Central memory CD8-positive, alpha-beta T cell (primary cell): ENCODE measurements at places on chromosomes 7 and 10.
A peak's percentile ranks its signal among the peaks of the same experiment; 100 is the strongest.

- H3K27ac ChIP-seq = no peak overlapping the region
- no peak overlapping the region for H3K4me3 ChIP-seq
- no peaks in the 10 kb centered on the region for H3K4me1 ChIP-seq
- no peaks in the 10 kb centered on the region for H3K36me3 ChIP-seq
Measured at GRCh38 chr10:37566332-37566731, 291.1 kb downstream of the ZNF248 start.

GRCh38 chr7:19051767-19052375 is 65.6 kb downstream of the TWIST1 start:
- H3K4me1 ChIP-seq = no peaks in the 10 kb centered on the region
- no peak overlapping the region for H3K4me3 ChIP-seq
- no peak overlapping the region for H3K27ac ChIP-seq
- H3K36me3 ChIP-seq = no peaks in the 10 kb centered on the region
- no peaks in the 10 kb centered on the region for H3K27me3 ChIP-seq

GRCh38 chr7:42527004-42527403 is 290.0 kb upstream of the GLI3 start:
- DNase-seq = no peak
- no peak overlapping the region for H3K4me3 ChIP-seq
- no peaks in the 10 kb centered on the region for H3K36me3 ChIP-seq

DNA sequence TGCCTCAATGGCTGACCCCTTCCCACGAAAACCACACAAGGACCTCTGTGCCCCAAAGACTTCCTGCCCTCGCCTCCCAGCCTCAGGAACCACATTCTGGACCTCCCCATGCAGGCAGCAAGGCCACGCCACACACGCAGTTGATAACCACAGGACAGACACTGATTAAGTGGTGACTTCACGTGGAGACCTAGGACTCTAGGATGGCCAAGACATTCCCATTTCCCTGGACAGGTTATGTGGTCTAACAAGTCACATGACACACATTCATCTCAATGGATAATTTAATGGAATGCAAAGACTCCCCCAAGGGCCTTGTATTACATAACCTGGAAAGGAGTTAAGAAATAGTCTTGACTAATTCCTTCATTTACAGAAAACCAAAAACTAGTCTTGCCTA is 110.2 kb downstream of the LARP4B start:
- no peak for DNase-seq
- H3K27me3 ChIP-seq = no peaks in the 10 kb centered on the region
- peaks cover 20% of the 10 kb centered on the region for H3K4me1 ChIP-seq
- peak overlapping the region; percentile 80 for H3K27ac ChIP-seq
- H3K36me3 ChIP-seq = peaks cover 52% of the 10 kb centered on the region

DNA sequence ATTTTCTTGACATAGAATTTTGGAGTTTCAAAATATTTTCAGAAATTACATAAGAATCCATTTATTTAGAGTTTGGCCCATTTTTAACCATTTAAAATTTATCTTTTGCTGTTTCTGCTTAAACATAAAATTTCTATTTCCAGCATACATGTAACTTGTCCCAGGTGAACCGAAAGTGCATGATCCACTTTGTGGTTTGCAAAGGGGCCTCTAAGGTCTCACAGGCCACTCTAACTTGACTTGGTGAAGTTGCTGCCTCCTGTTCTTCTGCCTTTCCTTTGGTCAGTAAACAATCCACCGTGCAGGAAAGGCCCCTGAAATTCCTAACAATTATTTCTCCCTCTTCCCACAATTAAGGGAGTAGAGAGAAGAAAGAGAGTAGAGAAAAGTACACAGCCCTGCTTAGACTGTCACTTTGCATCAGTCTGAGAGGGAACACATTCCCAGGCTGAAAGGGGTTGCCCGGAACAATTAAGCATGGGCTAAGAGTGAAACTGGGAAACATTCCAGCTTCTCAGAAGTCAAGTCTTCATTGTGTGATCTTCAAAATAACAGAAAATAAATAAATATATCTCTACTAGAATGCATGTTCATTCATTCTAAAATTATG is 79.5 kb upstream of the SEMA3A start:
- DNase-seq = no peak
- H3K27ac ChIP-seq = no peak overlapping the region
- H3K27me3 ChIP-seq = no peaks in the 10 kb centered on the region
- H3K4me3 ChIP-seq = no peak overlapping the region

DNA sequence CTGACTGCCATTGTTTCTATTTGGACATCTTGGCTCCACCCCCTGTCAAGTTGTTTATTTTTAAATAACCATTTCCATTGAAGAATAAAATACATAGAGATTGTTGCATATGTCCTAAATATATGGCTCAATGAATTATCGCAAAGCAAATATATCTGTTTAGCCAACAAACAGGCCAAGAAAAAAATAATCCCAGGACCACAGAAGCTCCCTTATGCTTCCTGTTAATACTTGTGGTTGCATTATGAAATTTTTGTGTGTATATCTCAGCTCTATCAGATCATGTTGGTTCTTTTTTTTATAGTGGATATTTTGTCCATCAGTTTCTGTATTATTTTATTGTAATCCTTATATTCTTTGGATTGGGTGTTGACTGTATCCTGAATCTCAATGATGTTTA is 53.4 kb upstream of the CYP2C8 start:
- H3K27me3 ChIP-seq = peaks cover 21% of the 10 kb centered on the region
- no peaks in the 10 kb centered on the region for H3K36me3 ChIP-seq
- H3K4me3 ChIP-seq = no peak overlapping the region
- no peak overlapping the region for H3K27ac ChIP-seq

DNA sequence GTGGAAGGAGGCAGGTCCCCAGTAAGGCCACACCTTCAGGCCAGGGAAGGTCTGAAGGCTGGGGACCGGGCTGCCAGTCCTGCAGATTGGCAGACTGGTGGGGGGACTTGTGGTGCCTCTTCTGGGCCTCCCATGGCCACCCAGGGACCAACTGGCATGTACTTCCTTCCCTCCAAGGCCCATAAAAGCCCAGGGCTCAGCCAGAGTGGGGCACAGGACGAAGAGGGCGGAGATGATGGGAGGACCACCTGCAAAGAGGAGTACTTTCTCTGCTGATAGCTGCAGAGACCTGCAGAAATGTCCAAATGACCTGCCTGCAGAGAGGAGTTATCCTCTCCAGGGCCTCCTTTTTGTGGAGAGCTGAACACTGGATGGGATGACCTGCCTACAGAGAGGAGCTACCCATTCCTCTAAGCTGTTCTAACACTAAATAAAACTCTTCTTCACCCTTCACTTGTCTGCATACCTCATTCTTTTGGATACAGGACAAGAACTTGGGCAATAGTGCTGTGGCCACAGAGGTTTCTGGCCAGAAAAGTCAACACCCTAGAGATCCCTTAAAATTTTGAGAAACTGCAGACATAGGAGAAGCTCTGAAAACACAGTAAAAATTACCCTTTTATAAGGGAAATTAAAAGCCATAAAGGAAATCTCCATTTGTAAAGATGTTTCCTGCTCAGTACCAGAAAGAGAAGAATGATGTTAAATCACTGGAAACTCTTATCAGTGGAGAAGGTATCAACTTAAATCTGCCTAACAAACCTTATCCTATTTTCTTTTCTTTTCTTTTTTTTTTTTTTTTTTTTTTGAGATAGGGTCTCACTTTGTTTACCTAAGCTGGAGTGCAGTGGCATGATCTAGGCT is 20.7 kb upstream of the PRF1 start:
- H3K27ac ChIP-seq = no peak overlapping the region
- H3K4me3 ChIP-seq = no peak overlapping the region
- no peaks in the 10 kb centered on the region for H3K36me3 ChIP-seq
- no peaks in the 10 kb centered on the region for H3K27me3 ChIP-seq
- no peak for DNase-seq

DNA sequence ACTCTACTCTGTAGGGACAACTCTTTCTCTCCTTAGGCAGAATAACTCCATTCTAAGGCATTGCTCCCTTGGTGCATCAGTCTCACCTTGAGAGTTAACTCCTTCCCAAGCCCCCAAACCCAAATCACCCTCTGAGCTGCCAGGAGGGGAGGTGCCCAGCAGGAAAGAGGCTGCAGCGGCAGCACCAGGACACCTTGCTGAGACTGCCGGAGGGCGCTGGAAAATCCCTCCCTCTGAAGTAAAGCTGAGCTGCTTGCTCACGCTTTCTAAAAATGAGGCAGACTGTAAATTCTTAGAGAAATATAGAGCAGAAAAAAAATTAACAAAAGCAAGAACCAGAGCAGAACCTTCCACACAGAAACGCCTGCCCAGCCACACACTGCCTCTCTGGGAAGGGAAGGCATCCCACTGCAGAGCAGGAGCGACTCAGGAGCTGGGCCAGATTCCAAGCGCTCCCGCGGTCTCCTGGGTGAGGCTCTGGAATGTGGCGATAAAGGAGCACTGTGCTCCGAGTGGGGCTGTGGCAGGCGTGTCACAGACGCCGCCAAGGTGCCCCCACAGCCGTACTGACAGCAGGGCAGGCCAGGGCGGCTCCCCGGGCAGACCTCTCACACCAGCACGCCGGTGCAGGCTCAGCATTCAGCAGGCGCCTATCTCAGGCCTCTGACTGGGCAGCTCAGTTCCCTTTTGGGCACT is 202.1 kb downstream of the TNS3 start:
- DNase-seq = no peak
- H3K27ac ChIP-seq = no peak overlapping the region
- no peak overlapping the region for H3K4me3 ChIP-seq
- H3K4me1 ChIP-seq = no peaks in the 10 kb centered on the region
- H3K36me3 ChIP-seq = peaks cover 1% of the 10 kb centered on the region

DNA sequence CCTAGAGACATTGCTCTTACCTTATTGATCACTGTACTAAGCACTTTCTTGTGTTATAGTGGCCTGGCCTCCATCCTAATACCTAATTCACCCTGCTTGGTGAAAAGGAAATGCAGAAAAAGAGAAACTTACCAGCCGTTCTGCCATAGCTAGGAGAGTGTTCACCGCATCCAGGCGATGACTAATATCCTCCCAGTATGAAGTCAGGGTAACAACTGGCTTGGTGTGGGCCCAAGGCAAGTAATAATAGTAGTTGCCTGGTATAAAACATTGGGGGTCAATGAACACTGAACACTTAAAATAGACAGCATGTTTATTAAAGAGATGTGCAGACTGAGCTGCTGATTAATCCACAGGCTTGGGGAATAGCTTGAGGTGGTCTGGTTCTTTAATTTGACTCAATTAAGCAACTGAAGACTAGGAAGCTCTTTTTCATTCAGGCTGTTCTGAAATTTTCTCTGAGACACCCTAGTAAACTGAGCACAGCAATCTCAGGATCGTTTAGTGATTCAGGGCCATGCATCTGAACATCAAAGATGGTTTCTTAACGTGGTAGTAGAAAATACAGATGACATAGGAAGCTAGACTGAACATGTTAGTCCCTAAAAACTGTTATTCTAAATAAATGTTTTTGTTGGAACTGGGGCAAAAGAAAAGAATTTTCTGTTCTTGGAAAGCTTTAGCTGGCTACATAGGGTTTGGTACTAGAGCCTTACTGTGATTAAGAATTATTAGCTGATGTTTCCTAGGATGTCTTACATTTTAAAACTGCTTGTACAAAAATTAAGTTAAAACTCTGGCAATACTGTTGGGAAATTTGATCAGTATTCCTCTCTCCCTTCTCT is 102.2 kb downstream of the MYOF start:
- H3K36me3 ChIP-seq = peaks cover 4% of the 10 kb centered on the region
- no peak overlapping the region for H3K4me3 ChIP-seq
- no peak for DNase-seq
- peaks cover under 1% of the 10 kb centered on the region for H3K27me3 ChIP-seq

GRCh38 chr10:9015447-9015846 is 961.0 kb downstream of the GATA3 start:
- H3K27ac ChIP-seq = no peak overlapping the region
- H3K4me1 ChIP-seq = no peaks in the 10 kb centered on the region
- H3K27me3 ChIP-seq = peaks cover 36% of the 10 kb centered on the region

DNA sequence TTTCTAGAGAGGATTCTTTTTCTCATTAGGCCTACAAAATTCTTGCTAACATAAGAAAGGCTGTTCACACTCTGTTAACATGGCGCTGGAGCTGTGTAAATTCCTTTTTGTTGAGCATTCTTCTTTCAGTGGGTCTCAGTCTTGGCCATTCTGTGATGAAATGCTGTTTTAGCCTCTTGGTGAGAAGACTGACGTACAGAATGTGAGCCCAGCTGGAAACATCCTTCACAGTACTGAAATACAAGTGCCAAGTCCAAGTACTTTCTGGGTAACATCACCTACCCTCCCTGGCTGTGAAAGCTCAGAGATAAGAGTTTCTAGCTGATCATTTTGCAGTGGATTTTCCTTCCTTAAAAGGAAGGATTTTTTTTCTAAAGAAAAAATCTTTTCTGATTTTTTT is 231.8 kb downstream of the AHR start:
- H3K27me3 ChIP-seq = peaks cover 21% of the 10 kb centered on the region
- H3K36me3 ChIP-seq = no peaks in the 10 kb centered on the region
- no peak for DNase-seq

DNA sequence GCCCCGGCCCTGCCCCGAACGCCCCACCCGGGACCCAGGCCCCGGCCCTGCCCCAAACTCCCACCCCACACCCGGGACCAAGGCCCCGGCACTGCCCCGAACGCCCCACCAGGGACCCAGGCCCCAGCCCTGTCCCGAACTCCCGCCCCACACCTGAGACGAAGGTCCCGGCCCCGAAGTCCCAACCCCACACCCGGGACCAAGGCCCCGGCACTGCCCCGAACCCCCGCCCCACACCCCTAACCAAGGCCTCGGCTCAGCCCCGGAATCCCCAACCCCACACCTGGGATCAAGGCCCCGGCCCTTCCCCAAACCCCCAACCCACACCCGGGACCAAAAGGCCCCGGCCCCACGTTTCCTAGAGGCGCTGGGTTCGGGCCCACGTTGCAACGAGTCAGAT is 1.1 kb upstream of the LARP4B start:
- H3K36me3 ChIP-seq = peaks cover 11% of the 10 kb centered on the region
- DNase-seq = no peak
- H3K4me1 ChIP-seq = peaks cover 21% of the 10 kb centered on the region
- H3K27me3 ChIP-seq = no peaks in the 10 kb centered on the region
- H3K27ac ChIP-seq = peak overlapping the region; percentile 75
- peak overlapping the region; percentile 77 for H3K4me3 ChIP-seq

DNA sequence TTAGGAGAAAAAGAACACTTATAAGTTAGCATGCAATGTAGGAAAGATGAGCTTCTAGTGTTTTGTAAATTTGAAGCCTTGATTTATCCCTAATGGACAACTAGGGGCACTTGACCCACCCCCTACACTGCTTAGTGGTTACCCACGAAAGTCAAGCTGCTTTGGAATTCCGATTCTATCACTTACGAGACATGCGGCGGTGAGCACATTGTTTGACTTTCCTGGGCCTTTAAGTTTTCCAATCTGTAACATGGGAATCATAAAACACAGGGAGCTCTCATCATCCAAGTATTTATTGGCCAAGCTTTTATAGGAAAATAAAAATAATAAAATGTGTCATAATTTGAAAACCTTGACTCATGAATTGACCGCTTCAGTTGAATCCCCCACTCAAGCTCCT is 78.7 kb upstream of the PDK4 start:
- no peaks in the 10 kb centered on the region for H3K4me1 ChIP-seq
- H3K4me3 ChIP-seq = no peak overlapping the region
- no peaks in the 10 kb centered on the region for H3K27me3 ChIP-seq
- H3K27ac ChIP-seq = no peak overlapping the region
- H3K36me3 ChIP-seq = no peaks in the 10 kb centered on the region

DNA sequence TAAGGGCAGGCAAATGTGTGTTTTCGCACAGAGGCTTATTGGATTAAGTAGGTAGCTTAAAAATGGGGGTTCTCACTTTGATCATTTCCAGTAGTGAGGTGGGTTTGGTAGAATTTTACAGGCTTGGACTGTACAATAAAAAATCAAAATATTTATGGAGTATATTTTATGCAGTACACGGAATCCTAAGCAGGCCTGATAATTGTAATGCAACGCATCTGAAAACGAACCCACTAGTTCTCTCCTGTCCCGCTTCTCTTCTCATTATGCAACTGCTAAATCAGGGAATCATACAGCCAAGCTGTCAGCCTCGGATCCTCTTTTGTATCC is 377 bp upstream of the POLR1F start:
- H3K27ac ChIP-seq = peak overlapping the region; percentile 97
- no peaks in the 10 kb centered on the region for H3K27me3 ChIP-seq
- H3K4me1 ChIP-seq = peaks cover 46% of the 10 kb centered on the region
- H3K4me3 ChIP-seq = peak overlapping the region; percentile 96
- peaks cover 6% of the 10 kb centered on the region for H3K36me3 ChIP-seq
- no peak for DNase-seq
